ENCODE measurements at places on chromosomes 6 and 20.

GRCh38 chr6:125104425-125104824 is 49.1 kb upstream of the TPD52L1 start:
- peak; percentile 70 for DNase-seq

- peak; percentile 8 for DNase-seq
These were observed 82.4 kb downstream of the ZNF292 start for GRCh38 chr6:87237804-87238203.

DNA sequence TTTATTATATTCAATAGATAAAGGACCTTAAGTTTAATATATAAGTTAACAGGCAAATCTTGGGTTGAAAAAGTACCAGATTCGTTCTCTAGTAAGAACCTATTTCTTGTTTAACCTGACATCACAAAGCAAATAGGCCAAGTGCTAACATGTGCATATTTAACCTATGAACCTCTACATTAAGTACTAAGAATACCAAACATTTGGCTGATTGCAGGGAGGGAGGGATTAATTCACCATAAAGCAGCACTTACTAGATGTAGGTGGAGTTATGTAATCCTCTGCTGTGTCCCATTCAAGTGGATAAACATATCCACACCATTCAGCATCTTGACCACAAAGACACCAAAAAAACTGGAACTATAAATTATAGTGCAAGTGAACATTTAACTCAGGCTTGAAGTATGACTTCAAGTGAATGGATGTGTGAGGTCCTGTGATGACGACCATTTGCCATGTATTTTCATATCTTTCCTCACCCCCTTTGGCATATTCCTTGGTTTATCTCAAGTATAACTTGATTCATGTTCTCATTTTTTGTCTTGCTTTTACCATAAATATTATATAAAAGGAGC is 10.2 kb downstream of the STX11 start:
- no peak for DNase-seq

GRCh38 chr6:24867104-24867703 is 68.5 kb upstream of the ARMH2 start:
- DNase-seq, result no peak

- no peak for DNase-seq
These were observed 99.5 kb downstream of the FOXC1 start for GRCh38 chr6:1709234-1709641.

- no peak for DNase-seq
These were observed 425.4 kb upstream of the HTR1E start for GRCh38 chr6:86511962-86512361.

DNA sequence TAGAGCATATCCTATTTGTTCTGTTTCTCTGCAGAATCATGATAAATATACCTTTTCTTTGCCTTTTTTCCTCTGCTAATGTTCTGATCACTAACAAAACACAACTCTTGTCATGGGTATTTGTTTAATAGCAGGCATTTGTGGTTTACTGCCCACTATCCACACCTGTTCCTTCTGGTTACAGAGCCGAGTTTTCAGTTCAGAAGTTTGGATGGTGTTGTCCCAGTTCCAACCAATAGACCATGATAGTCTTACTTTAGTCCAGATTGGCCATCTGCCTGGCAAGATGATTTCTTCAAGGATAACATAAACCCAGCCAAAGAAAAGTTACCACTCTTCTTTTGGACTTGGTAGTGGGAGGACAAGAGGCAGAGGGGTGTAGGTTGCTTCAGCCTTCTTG is 211.2 kb downstream of the TFAP2A start:
- DNase-seq, result no peak

GRCh38 chr6:6975459-6976111 is 132.2 kb upstream of the RREB1 start:
- DNase-seq, result no peak

- DNase-seq, result peak; percentile 100
These were observed 72.7 kb downstream of the TRAM2 start for GRCh38 chr6:52503851-52504781.

DNA sequence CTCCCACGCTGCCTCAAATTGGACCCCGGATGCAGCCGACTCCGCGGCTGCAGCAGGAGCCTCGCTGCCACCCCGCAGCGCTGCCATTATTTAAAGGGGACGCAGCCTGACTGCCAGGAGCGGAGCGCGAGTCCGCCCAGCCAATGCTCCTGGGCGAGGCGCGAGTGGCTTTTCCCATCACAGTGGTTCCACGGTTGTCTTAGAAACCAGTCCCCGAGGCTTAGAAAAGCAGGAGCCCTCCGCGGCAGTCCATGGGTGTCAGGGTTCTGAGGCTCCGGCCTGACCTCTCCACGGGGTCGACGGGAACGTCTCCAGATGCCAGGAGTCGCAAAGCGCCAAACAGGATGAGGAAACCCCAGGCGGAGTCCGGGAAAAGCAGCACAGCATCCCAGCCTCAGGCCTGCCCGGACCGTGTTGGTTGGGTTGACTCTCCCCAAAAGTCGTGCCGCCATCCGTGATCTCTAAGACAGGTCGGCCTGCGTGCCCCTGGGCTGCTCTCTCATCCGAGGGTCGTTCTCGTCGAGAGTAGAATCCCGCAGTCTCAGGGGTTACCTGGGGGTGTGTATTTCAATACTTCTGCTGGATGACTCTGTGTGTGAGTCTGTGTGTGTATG is 975.8 kb upstream of the DEFB115 start:
- no peak for DNase-seq

- peak; percentile 9 for DNase-seq
These were observed 331.3 kb upstream of the DEFB112 start for GRCh38 chr6:50381099-50381415.

DNA sequence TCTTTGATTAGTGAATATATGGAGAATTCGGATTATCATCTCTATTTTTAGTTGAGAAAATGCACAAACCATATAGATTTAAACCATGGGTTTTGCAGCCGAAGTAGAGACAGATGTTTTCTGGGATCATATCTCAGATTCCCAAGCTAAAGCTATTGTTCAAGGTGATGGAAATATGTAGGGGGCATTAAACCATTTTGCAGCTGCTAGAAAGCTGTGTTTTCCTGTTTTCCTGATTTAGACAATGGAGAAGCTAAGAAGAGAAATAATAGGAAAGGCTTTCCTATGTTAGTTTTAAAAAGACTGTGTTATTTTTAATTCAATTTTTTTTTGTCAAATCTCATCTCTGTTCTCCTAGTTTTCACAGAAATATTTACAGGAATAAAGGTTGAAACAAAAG is 6.2 kb downstream of the CD93 start:
- no peak for DNase-seq

GRCh38 chr6:157221049-157221816 is 102.1 kb downstream of the TMEM242 start:
- DNase-seq, result peak; percentile 54

DNA sequence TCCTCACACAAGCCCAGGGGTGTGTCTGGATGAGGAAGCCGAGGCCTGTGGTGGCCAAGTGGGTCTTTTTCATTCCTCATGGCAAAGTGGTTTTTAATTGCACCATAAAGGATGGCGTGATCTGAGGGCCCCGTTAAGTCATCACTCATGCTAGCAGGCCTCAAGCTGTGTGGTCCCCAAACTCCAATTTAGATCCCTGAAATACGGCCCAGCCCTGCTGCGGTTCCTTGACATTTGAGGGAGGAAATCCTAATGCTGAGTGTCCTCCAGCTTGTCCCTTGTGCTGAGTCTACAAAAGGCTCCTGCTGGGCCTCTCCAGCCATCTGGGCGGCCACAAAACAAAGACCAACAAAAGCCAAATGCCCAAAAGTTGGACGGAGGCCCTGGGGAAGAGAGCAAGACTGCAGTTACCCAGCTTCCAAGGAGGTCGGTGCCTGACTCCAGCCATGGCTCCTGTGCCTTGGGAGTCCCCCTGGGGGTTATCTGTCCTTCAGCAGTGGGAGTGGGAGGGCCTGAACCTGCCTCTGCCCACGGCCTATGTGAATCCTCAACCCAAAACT is 162.3 kb upstream of the PDE10A start:
- no peak for DNase-seq

DNA sequence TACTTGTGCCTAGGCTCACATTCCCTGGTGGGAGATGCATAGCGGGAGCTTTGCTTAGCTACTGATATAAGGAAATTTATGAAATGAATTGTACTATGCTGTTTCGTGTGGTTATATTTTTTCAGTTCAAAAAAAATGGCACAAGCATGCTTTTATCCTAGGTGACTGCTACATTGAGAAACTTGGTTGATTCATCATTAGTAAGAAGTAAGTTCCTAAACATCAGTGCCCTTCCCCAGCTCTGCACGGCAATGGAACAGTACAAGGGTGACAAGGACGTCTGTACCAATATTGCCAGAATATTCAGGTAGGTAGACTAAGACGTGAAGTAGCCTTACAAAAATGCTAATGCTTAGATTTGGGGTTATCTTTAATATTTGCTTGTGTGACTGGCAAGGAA is 79.7 kb downstream of the ARMC2 start:
- no peak for DNase-seq

- DNase-seq, result peak; percentile 42
These were observed 160.1 kb downstream of the SIM1 start for GRCh38 chr6:100304575-100304974.

- no peak for DNase-seq
These were observed 37.1 kb downstream of the GSTA2 start for GRCh38 chr6:52726193-52726542.

All from M059J (cell line).